Epithelial cell of prostate (primary cell): ENCODE measurements at places on chromosomes 12 and 14.

DNA sequence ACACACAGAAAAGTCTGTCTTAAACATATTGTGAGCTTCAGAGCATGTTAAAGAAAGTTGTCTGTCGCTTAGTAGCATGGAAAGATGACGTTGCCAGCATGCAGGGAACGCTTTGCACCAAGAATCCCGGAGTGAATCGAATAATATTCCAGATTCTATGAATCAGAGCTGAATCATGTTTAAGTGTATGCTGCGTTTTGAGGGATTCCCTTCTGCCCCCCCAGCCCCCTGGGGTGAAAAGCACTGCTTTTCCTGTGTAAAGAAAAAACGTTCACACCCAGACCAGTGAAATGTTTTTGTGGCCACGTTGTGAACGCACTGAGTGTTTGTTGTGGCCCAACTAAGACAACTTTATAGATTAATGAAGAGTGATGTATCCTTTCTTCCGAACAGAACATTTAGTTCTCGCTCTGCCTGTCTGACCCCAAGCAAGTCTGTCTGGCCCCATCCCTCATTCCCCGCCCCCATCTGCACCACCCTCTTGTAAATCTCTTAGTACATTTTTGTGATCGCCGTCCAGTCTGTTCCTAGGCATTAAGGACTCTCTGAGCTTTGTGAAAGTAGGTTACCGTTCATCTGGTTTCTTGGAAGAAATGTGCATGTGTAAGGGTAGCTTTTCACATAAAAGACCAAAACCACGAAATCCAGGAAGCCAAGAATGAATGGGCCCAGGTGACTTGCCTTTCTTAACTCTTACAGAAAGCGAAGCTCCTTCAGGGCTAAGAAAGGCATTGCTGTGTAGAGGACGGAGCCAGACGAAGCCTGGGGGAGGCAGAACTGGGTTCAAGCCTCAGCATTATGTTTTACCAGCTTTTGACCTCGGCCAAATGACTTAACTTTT, 103.0 kb downstream of the SAMD4A start:
- no peak for DNase-seq

- no peak for DNase-seq
These were observed 67.4 kb upstream of the FBRSL1 start for GRCh38 chr12:132422381-132423043.

- DNase-seq, result no peak
These were observed 63.1 kb downstream of the LRRC9 start for GRCh38 chr14:59983048-59983447.

DNA sequence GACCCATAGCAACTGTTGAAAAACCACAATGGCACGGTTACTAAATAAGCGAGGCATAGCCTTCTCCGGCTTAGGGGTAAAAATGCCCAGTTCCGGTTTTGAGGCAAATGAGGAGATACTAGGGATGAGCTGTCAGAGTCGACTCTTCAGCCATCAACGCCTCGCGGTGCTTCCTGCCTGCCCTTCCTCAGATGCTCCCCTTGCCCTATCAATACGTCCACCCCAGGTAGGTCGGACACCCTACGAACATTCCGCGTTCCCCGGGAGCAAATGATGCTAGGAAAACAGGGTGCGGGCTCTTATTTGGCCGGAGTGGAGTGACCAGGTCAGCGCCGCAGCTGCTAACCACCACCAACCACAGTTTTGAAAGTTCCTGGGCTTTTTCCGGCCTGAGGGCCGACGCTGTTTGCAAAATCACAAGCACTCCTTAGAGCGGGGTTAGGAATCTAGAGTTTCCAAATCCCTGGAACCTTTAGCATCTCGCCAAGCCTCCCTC, 1.2 kb downstream of the SRSF9 start:
- no peak for DNase-seq

GRCh38 chr12:27163048-27163715, 80.8 kb upstream of the C12orf71 start:
- no peak for DNase-seq
